Femur (tissue), 1 donor: ENCODE measurements at places on chromosomes 5 and 9.

GRCh38 chr5:9596824-9597223, 33.3 kb downstream of the TAS2R1 start:
- DNase-seq = no peak

DNA sequence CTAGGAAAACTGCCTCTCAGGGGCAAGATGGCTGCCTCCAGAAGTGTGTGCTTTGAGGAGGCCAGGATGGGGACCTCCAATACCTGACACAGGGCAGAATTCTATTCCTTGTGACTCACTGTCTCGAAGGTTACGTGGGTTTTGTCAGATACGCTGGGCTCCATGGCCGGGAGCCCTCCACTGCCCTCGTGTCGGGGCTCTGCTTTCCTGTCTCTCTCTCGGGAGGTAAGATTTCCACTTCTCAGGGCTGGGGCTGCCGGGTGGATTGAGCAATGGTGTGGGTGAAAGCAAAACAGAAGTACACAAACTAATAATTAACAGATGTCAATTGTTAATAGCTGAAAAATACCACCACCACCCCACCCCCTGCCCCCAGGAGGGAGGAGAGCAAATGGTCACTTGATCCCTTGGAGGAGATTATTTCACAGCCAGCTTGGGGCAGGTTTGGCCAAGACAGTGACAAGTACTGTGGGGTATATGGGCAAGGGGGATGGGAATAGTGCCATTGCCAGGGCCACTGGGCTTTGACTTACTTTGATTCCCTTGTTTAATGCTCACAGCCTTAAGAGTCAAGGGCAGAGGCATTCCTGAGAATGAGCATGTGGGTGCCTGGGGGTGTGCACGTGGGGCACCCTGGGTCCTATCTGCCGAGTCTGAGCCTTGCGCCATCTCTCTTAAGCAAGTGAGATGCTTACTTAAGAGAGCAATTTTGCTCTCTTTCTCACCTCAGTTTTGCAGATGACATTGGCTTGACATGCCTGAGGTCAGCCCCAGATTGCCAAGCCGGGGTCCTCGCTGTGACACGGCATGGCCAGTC, 28.8 kb upstream of the DAB2IP start:
- DNase-seq = no peak

GRCh38 chr5:107855171-107855570, 184.4 kb upstream of the EFNA5 start:
- DNase-seq = no peak

DNA sequence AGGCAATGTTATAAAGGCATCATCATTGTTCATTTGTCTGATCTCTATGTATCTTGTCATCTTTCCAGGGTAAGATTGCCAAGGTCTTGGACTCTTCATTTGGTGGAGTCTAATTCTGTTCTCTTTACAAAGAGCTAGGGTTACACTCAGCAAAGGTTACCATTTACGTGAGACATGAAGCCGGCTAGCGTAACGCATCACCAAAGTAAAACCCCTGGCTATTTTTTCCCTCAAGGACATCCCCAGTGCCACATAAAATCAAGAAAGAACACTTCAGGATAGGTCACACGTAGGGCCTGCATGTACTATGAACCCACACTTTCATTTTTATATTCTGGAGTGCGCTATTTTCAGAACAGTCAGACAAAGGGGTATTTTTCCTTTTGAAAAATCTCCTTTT, 20.0 kb upstream of the MYOT start:
- no peak for DNase-seq

GRCh38 chr9:123475407-123475806, 119.4 kb downstream of the CRB2 start:
- DNase-seq = no peak

DNA sequence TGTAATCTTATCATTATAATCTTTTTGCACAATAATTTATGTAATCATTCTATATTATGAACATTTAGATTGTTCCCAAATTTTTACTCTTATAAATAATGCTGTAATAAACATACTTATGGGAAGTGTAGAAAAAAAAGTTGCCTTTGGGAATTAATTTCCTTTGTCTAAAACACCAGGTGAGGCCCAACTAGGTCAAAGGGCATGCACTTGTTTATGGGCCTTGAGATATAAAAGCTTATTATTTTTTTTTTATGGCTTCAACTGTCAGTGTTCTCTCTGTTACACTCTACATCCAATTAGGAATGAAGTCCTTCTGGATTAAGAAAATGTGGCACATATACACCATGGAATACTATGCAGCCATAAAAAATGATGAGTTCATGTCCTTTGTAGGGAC, 6.5 kb upstream of the PRLR start:
- DNase-seq = no peak

- no peak for DNase-seq
Observed at GRCh38 chr5:3734632-3735031, 139.0 kb downstream of the IRX1 start.
